EH (cell line): ENCODE measurements at places on chromosomes 7 and 10.
A peak's percentile ranks its signal among the peaks of the same experiment; 100 is the strongest.

DNA sequence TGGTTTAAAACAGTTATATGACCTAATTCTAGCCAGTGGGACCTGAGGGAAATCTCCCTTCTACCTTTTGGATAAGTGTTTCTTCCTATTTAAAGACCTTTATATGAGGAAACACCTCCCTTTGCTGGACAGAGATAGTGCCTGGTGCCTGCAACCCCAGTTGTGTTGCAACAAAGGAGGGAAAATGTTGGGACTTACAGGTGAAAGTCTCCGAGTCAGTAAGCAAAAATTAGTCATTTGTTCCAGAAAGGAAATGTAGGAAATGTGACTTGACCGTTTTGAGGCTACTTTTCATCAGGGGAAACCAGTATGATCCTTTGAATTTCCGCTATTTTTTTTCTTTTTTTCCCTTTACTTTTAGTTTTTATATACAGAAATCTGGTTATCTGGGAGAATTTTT lies 165.5 kb downstream of the DKK1 start:
- no peak for DNase-seq

DNA sequence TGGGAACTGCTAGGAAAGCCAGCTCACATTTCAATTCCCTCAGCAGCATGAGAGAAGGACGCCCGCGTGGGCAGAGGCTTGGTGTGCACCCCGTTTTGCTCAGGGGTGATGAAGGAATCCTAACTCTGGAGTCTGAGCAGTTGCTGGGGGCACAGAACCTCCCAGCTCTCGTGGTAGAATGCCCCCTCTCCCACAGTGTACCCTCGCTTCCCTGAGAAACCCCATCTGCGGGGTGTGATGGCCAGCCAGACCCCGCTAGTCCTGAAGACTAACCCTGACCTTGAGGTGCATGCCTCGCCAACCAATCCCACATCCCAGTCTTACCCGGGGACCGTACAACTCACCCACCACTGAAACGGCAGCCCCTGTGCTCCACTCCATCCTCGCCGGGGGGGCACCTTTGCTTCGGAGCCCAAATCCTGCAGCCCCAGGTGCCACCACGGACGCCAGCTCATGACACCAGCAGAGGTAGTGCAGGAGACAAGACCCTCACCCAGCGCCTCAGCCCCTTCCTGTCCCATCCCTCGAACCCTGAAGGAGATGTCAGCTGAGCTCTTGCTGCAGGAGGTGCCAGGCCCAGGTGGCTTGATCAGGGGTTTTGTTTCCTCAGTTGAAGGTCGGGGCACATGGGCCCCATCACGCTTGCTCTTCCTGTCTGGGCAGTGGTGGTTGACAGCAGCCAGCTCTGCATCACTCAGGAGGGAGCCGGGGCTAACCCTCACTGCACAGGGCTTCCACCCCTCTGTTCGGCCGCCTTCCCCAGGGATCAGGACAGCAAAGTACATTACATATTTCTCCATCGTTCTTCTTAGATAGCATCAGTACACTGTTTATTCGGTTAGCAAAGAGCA lies 236.5 kb downstream of the MGMT start:
- no peak for DNase-seq

DNA sequence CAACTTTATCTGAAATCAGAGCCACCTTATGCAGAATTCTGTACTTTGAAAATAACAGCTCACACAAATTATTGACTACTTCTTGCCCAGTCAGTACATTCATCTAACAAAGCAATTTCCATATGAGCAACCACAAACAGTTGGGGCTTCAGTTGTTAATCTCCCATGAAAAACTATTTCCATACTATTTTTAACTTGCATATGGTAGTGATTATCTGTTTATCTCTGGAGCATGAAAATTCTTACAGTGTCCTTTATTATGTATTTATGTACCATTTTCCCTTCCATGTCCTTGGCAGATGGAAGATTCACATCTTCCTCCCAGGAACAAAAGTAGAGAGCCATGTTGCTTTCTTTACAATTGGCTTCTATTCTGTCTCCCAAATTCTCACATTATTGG lies 285.7 kb downstream of the CRPPA start:
- peak; percentile 31 for DNase-seq

- no peak for DNase-seq
Measured at GRCh38 chr10:70666960-70667798, 5.1 kb upstream of the ADAMTS14 start.

DNA sequence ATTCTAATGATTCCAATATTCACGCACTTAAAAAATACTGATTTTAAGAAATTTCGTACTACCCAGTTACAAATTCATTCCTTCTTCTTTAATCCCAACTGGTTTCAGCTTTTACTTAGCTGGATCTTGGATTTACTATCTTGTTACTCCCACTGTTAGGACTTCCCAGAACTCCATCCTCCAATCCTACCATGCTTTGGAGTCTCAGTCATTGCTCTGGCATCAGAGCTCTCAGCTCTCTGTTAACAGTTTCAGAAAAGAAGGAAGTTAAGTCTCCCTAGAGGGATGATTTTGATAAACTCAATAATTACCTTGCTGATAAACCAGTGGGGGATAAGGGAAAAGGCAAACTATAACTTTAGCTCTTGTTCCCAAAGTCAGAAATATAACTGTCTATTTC lies 9.5 kb downstream of the PPA1 start:
- peak; percentile 41 for DNase-seq

- peak; percentile 85 for DNase-seq
Measured at GRCh38 chr7:78197447-78197846, 398.9 kb downstream of the PHTF2 start.

GRCh38 chr10:1310271-1310789 lies 254.1 kb downstream of the WDR37 start:
- no peak for DNase-seq

- DNase-seq, result peak; percentile 67
Measured at GRCh38 chr10:104434601-104435000, 81.0 kb downstream of the CFAP58 start.

DNA sequence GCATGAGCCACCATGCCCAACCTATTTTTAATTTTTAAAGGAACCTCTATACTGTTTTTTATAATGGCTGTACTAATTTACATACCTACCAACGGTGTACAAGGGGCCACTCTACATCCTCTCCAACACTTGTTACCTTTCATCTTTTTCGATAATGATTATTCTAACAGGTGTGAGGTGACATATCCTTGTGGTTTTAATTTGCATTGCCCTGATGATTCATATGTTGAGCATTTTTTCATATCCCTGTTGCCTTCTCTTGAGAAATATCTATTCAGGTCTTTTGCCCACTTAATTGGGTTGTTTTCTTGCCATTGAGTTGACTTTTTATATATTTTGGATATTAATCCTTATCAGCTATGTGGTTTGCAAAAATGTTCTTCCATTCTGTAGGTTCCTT lies 167.0 kb downstream of the CTTNBP2 start:
- DNase-seq, result no peak

- DNase-seq, result peak; percentile 36
Measured at GRCh38 chr7:149586646-149587645, 89.3 kb upstream of the ZNF746 start.

DNA sequence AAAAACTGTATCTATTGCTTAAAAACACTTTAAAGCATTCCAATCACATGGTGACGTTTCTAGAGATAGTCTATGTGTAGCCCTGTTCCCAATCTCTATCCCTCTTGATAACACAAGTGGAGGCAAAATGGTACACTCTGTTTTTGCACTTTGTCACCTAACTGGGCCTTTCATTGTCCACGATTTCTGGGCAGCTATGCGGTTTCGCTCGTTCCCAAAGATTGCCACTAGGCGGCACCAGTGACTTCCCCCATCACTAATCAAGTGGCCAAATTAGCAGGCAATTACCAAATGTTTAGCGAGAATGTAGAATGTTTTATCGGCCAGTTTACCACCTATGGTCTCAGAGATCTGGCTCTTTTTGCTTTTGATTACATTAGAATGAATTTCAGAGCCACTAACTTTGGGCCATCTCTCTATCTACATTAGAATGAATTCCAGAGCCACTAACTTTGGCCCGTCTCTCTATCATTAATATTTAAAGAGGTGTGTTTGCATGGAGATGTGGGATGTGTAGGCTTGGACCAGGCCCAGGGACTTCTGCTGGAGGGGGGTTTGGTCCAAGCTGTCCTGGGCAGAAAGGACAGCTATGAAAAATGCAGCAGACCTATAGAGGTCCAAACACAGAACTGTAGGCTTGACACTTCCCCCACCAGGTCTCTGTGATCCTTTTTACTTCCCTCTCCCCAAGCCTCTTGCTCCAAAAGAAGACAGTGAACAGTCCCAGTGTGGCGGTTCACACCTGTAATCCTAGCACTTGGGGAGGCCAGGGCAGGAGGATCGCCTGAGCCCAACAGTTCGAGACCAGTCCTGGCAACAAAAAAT lies 90.1 kb downstream of the EPC1 start:
- peak; percentile 64 for DNase-seq

- no peak for DNase-seq
Measured at GRCh38 chr10:36507715-36508114, 617.7 kb upstream of the ANKRD30A start.

DNA sequence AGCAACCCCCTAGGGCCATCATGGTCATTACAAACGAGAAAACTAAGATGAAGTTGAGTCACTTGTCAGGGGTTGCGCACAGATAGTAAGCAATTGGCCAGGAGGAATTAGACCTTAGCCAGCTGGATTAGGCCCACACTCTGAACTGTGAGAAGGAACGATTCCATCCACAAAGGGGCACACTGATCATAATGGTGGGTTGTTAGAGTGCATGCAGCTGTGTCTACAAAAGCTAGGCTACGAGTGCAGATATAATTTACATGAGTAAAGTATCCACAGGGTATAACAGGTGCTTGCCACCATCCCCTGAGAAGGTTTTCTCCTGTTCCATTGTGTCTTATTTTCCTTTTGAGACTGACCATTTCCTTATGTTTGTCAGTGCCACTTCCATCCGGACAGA lies 16.6 kb upstream of the FAM170B start:
- DNase-seq, result no peak

GRCh38 chr7:114481999-114482398 lies 67.4 kb downstream of the FOXP2 start:
- peak; percentile 0 for DNase-seq

GRCh38 chr7:140006600-140006999 lies 56.2 kb downstream of the PARP12 start:
- DNase-seq, result no peak
